ENCODE measurements at places on chromosomes 11 and 22.

DNA sequence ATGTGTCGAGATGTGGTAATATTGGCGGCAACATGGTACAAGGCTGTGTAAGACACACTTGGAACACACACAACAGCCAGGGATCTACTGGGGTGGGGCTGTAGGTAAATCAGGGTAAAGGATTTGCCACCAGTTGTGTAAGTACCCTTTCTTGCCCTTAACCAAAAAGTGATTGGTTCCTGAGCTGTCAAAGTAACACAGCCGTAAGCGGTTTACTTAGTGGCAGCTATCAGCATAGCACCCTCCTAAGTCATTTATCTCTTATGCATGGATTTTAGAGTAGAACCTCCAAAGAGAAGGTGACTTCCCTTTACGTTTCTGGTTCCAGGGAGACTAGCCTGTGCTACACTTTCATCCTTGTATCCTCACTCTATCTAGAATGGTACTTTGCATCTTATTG lies 57.2 kb downstream of the SPECC1L start:
- DNase-seq = no peak
- H3K27me3 ChIP-seq = no peaks in the 10 kb centered on the region
- H3K36me3 ChIP-seq = peaks cover 17% of the 10 kb centered on the region

DNA sequence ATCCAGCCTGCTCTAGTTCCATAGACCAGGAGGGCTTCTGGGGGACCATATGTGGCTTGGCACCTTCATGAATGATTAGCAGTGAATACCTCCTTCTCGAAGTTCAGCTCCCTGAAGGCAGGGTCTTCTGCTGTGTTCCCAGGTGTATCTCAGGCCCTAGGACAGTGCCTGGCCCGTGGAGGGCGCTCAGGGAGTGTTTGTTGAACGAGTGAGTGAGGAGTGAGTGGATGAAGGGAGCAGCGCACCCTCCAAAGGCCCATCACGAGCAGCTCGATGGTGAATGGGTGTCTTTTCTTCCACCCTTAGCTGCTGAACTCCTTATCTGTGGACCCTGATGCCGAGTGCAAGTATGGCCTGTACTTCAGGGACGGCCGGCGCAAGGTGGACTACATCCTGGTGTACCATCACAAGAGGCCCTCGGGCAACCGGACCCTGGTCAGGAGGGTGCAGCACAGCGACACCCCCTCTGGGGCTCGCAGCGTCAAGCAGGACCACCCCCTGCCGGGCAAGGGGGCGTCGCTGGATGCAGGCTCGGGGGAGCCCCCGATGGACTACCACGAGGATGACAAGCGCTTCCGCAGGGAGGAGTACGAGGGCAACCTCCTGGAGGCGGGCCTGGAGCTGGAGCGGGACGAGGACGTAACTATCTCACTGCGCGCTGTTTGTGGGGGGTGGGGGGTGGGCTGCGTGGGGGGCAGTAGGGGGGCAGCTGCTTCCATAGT lies 9.5 kb downstream of the ANO1 start:
- H3K4me3 ChIP-seq = no peak overlapping the region
- peaks cover 7% of the 10 kb centered on the region for H3K27me3 ChIP-seq
- no peak overlapping the region for H3K27ac ChIP-seq
- H3K36me3 ChIP-seq = no peaks in the 10 kb centered on the region
- H3K4me1 ChIP-seq = no peaks in the 10 kb centered on the region

GRCh38 chr11:20937826-20938225 lies 268.4 kb downstream of the NELL1 start:
- H3K36me3 ChIP-seq = no peaks in the 10 kb centered on the region
- H3K4me3 ChIP-seq = no peak overlapping the region
- no peaks in the 10 kb centered on the region for H3K27me3 ChIP-seq
- H3K27ac ChIP-seq = no peak overlapping the region

GRCh38 chr11:20770414-20770946 lies 101.1 kb downstream of the NELL1 start:
- H3K4me3 ChIP-seq = no peak overlapping the region
- H3K27me3 ChIP-seq = no peaks in the 10 kb centered on the region
- DNase-seq = no peak
- H3K36me3 ChIP-seq = no peaks in the 10 kb centered on the region
- no peak overlapping the region for H3K27ac ChIP-seq
- H3K4me1 ChIP-seq = no peaks in the 10 kb centered on the region

DNA sequence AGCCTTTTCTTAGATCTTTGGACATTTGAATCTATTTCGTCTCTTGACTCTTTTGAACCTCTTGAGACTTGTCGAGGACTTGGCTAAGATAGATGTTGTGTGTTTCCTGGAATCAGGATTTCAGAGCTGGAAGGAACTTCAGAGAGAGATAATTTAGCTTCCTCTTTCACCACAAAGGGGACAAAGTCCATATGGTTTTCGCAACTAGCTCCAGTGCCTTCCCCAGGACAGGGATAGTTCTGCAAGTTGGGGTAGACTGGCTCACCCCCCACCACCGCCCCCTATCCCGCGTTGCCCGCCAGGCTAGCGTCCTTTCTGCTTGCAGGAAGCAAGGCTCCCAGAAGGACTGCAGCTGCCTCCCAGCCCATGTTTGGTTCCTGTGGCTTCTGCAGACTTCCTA lies 75.7 kb upstream of the MYO18B start:
- H3K4me3 ChIP-seq = no peak overlapping the region
- H3K4me1 ChIP-seq = peaks cover 6% of the 10 kb centered on the region
- H3K36me3 ChIP-seq = peaks cover 14% of the 10 kb centered on the region

DNA sequence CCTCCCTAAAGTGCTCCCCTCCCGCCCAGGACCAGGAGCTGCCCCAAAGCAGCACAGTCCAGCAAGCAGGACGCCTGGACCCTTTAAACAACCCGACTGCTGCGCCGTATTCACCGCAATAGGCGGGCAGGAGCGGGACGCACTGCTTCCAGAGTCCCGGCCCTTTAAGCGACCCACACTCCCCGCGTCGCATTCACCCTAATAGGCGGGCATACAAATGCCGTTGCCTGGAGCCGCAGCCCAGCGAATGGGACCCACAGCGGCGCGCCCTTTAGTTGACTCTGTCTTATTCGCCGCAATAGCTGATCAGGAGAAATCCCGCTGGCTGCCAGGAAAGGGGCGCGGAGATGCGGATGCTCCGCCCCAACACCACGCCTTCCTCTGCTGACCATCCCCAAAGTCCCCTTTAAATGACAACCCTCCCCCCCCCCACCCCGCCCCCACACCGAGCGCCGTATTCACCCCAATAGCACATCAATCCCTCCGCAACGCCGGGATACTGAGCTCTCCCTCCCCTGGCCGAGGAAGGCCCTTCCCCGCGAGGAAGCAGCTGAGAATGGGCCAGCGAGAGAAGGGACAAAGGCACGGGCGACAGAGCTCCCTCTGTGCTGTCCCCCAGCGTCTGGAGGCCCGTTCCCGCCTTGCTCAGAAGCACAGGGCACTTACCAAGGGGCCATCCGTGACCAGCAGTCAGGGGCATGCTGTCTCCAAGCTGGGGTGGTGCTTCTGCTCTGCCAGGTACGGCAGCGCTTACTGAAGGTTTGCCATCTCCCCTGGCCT lies 4.7 kb downstream of the OSBPL5 start:
- H3K27me3 ChIP-seq = peaks cover 34% of the 10 kb centered on the region
- H3K4me3 ChIP-seq = no peak overlapping the region
- no peak overlapping the region for H3K27ac ChIP-seq

GRCh38 chr11:765025-765801 lies 12.1 kb downstream of the GATD1 start:
- no peaks in the 10 kb centered on the region for H3K4me1 ChIP-seq
- no peak overlapping the region for H3K4me3 ChIP-seq

DNA sequence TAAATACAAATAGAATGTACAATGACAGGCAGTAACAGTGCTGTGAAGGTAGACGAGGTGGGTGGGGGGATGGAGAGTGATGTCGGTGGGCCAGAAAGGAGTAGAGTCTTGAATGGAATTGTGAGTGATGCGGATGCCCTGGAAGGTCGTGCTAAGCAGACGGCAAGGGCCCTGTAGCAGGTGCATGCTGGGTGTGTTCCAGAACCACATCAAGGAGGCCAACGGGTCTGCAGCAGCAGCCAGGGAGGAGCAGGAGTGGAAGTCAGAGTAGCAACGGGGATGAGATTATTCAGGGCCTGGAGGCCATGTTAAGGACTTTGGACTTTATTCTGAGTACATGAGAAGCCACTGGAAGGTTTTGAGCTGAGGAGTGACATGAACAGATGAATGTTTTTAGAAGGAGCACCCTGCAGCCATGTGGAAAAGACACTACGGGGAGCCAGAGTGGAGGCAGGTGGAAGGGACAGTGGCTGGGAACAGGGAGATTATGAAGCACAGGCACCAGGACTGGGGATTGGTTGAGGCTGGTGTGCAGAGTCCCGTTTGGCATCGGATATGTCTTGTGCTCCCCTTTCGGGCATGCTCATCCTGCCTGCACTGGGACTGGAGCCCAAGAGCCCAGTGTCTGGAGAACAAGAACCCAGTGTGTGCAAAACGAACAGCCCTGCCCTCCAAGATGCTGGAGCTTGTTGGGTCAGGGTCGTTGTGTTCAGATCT lies 74.1 kb downstream of the COMMD9 start:
- H3K27ac ChIP-seq = no peak overlapping the region
- H3K4me3 ChIP-seq = no peak overlapping the region
- H3K27me3 ChIP-seq = peaks cover 15% of the 10 kb centered on the region
- H3K4me1 ChIP-seq = no peaks in the 10 kb centered on the region

DNA sequence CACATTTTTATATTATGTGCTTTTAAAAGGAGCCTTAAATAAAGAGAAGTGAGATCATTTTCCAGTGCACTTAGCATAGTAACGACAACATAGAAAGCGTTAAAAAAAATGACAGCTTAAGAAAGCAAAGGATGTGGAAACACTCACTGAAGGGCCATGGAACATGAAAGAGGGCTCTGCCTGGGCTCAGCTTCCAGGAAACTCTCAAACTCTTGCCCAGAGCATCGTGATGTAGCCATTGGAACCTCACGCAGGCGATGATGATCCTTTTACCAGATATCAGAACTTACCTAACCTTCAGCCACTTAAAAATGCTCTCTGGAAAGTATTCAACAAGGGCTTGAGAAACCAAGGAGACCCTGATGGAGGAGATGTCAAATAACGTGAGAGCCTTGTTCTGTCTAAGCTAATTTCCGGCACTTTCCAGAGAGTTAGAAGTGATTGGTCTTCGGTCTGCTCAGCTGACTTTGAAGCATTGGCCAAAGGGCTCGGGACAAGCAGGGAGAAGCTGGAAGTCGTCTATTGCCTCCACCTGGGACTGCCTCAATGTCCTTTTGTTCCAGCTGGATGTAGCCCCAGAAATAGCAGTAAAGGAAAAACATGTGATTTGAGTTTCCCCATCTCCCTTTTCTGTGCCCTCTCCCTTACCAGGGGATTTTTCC lies 21.5 kb upstream of the ETS1 start:
- no peaks in the 10 kb centered on the region for H3K36me3 ChIP-seq
- peak overlapping the region; percentile 93 for H3K27ac ChIP-seq
- H3K27me3 ChIP-seq = no peaks in the 10 kb centered on the region
- peak overlapping the region; percentile 4 for H3K4me3 ChIP-seq
- H3K4me1 ChIP-seq = peaks cover 65% of the 10 kb centered on the region

- peaks cover 2% of the 10 kb centered on the region for H3K36me3 ChIP-seq
- no peak for DNase-seq
- peaks cover 21% of the 10 kb centered on the region for H3K27me3 ChIP-seq
These were observed 95.9 kb upstream of the PRR5 start for GRCh38 chr22:44606126-44606525.

- H3K4me3 ChIP-seq = no peak overlapping the region
- no peak overlapping the region for H3K27ac ChIP-seq
- H3K4me1 ChIP-seq = peaks cover 12% of the 10 kb centered on the region
- no peaks in the 10 kb centered on the region for H3K27me3 ChIP-seq
- H3K36me3 ChIP-seq = peaks cover 21% of the 10 kb centered on the region
These were observed 64.5 kb upstream of the PHOX2A start for GRCh38 chr11:72308226-72309073.

DNA sequence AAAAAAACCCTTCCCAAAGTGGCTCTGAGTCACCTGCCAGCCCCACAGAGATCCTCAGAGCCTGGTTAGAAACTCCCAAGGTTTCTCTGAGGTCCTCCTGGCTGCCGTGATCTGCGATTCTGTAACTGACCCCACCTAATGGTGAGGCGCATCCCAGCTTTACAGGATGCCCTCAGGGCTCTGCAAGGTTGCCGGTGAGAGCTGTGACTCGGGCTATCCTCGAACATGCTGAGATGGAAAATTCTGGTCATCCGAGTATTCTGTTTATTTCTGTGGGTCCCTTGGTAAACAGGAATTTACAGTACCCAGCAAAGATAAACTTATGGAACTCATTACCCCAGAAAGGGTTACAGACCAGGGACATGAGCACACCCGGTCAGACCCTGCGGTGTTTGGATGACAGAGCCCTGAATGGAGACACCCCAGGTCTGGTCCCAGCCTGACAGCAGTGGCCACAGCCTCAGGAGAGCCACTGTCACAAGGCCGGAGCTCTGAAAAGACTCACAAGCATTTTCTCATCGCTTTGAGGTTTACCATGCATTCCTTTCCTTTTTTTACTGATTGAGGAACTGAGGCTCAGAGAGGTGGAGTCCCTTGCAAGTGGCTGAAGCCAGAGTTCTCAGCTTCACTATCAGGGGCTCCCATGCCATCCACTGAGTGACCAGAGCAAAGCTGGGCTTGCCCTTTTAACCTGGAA lies 22.2 kb downstream of the LIF start:
- no peaks in the 10 kb centered on the region for H3K36me3 ChIP-seq
- H3K4me1 ChIP-seq = peaks cover 25% of the 10 kb centered on the region
- H3K4me3 ChIP-seq = no peak overlapping the region
- peaks cover 10% of the 10 kb centered on the region for H3K27me3 ChIP-seq
- DNase-seq = no peak

- peaks cover 32% of the 10 kb centered on the region for H3K27me3 ChIP-seq
- H3K27ac ChIP-seq = no peak overlapping the region
- peak; percentile 52 for DNase-seq
- peaks cover 13% of the 10 kb centered on the region for H3K4me1 ChIP-seq
- peak overlapping the region; percentile 92 for H3K4me3 ChIP-seq
These were observed 6.7 kb downstream of the SCARF2 start for GRCh38 chr22:20430720-20431510.

DNA sequence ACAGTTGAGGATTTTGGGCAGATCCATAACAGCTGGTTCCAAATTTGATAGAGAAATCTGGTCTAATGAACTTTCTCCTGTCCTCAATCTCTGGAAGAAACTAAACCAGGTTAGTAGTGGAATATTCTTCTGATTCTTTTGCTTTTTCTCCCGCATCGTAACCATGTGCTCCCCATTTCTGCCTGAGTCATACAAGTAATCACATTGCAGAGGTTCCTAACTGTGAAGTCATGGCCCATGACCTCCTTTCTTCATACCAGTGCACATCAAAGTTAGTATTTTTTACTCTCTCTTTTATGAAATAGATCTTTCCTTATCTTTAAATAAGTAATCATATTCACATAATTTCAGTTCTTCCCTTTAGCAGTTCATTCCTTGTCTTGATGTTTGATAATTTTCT lies 249.0 kb downstream of the DYNC2H1 start:
- H3K36me3 ChIP-seq = peaks cover 2% of the 10 kb centered on the region
- no peaks in the 10 kb centered on the region for H3K27me3 ChIP-seq
- no peak overlapping the region for H3K27ac ChIP-seq
- H3K4me1 ChIP-seq = no peaks in the 10 kb centered on the region
